ENCODE measurements at places on chromosomes 16 and 17.

DNA sequence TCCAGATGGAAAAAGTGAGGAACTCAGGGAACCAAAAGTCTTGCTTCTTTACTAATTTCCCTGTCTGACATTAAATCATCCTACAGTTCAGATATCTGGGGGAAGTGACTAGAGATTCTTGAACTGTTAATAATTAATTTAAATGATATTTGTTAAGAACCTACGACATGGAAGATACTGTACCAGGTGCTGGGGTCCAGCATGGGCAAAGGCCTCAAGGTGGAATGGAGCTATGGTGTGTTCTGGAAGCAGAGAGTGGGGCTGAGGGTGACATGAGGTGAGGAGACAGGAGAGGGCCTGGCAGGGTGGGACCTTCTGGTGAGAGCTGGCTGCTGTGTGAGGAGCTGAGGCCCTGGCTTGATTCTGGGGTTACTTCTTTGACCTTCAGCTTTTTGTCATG, 6.0 kb upstream of the CCL2 start:
- DNase-seq = no peak

DNA sequence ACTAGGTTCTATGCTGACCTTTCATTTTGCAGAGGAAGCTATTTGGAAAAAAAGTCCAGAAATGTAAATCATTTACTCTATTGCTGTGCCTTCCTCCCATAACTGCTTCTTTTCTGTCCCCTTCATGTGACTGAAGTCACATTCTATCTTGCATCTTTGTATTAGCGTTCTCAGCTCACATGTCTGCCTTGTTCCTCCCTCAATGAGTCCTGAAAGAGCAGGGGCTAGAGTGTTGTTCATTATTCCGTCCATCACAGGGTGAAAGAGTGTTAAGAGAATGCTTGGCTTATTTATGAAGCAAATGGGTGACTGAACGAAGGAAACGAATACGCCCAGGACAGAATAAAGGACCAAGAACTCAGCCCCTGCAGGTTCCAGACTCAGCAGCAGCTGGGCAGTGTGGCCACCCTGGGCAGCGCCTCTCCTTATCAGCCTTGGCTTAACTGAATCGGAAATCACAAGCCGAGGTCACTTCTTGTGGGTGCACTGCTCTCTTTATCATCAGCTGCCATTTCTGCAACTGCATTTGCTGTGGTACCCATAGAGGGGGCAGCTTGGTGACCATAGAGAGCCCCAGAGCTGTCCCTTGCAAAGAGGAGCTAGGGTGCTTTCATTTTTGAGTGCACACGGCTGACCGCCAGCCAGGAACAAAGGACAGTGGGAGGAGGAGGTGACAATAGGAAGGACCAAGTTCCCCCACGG, 1.8 kb upstream of the PIK3R6 start:
- no peak for DNase-seq

GRCh38 chr17:72075995-72076677, 44.7 kb upstream of the SOX9 start:
- DNase-seq = no peak

- DNase-seq = no peak
These were observed 25.9 kb downstream of the MYH11 start for GRCh38 chr16:15830832-15831451.

GRCh38 chr17:13087802-13088201, 70.0 kb upstream of the ELAC2 start:
- DNase-seq = no peak

DNA sequence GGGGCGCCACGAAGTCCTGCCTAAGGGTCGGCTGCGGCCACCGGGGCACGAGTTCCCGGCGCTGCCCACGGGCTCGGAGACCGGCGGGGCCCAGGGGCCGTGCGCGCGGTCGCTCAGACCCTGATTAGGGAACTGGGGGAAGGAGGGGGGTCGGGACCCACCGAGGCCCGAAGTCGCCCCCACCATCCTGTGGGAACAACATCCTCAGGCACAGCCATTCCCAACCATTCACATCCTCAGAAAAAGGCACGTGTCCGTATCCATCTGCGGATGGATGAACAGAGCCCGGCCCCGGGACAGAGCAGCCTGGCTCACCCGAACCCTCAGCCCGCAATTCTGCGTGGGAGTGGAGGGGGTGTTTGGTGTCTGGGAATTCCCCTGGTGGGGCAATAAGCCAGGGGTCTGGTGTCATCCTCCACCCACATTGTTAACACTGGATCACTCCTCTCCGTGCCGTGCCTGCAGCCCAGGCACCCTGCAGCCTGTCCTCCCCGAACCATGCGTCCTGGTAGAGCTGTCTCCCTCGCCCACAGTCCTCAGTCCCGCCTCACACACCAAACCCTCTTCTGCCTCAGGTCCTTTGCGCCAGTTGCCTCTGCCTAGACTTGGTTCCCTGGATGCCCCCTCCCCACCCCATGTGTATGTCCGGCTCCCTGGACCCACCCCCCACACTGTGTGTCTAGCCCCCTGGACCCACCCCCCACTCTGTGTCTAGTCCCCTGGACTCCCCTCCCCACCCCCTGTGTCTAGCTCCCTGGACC, 789 bp upstream of the CCDC57 start:
- DNase-seq = no peak

GRCh38 chr17:43129671-43130010, 4.5 kb upstream of the BRCA1 start:
- DNase-seq = no peak

DNA sequence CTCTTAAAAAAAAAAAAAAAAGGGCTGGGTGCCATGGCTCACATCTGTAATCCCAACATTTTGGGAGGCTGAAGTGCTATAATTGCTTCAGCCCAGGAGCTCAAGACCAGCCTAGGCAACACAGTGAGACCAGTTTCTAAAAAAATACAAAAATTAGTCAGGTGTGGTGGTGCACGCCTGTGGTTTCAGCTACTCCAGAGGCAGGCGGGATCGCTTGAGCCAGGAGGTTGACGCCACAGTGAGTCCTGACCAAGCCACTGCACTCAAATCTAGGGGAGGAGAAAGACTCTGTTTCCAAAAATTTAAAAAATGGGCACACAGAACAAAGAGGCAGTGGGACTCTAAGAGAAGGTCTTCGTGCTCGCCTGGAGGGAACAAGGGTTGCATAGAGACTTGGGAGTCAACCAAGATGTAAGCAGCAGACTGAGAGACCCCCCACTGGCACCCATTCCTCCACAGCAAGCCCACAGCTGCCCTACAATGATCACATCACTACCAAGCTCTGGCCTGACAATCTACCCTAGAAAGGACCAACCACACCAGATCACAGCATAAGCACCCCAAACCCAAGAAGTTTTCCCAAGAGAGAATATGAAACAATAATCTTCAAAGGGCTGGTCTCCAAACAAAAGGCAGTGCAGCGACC, 121.6 kb downstream of the ANKRD11 start:
- DNase-seq = no peak

- DNase-seq = no peak
These were observed 283.3 kb upstream of the CDH5 start for GRCh38 chr16:66083171-66083570.

DNA sequence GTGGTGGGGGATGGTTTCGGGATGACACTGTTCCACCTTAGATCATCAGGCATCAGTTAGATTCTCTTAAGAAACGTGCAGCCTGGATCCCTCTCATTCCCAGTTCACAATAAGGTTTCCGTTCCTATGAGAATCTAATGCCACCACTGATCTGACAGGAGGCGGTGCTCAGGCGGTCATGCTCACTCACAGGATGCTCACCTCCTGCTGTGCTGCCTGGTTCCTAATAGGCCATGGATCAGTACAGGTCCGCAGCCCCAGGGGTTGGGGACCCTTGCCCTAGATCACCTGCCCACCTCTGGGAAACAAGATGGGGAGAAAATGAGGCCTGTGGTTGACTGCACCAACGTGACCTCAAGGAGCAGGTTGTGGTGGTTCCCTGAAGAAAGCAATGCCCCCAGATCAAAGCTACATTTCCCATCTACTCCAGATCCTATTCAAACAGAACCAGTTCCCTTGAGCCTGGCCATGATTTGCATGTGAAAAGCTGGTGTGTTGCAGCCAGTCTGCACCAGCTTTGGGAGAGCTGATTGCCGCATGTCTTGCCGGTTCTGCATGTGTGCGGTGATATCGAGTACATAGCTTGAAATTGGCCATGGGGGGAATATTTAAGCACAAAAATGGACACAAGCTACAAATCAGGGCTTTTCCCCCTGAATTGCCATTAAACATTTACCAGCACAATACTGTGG, 183.2 kb upstream of the HSBP1 start:
- DNase-seq = no peak

GRCh38 chr16:85587762-85588556, 25.2 kb upstream of the GSE1 start:
- DNase-seq = peak; percentile 92

DNA sequence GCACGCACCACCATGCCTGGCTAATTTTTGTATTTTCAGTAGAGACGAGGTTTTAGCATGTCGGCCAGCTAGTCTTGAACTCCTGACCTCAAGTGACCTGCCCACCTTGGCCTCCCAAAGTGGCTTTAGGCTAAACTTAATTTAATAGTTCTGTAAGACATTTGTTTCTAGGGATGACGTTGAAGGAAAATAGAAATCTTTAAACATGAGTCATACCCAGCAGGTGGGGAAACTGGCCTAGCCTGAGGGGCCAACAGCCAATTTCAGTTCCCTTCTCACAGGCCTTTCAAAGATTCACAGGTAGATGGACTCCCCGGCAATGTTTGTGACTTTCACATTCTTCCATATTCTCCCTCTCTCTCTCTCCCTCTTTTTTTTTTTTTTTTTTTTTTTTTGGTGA, 18.1 kb upstream of the ITPRIPL2 start:
- DNase-seq = no peak

GRCh38 chr17:42389899-42390298, 1.7 kb upstream of the STAT3 start:
- no peak for DNase-seq

DNA sequence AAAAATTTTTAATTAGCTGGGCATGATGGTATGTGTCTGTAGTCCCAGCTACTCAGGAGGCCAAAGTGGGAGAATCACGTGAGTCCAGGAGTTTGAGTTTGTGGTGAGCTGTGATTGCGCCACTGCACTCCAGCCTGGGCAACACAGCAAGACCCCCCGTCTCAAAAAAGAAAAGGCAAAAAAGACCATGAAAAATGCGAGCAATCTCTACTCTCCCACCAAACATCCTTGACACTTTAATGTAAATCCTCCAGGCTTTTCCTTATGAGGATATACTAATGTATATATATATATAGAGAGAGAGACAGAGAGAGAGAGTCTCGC, 28.1 kb downstream of the MMP15 start:
- DNase-seq = no peak

- DNase-seq = no peak
These were observed 59.0 kb upstream of the SALL1 start for GRCh38 chr16:51210087-51210486.

DNA sequence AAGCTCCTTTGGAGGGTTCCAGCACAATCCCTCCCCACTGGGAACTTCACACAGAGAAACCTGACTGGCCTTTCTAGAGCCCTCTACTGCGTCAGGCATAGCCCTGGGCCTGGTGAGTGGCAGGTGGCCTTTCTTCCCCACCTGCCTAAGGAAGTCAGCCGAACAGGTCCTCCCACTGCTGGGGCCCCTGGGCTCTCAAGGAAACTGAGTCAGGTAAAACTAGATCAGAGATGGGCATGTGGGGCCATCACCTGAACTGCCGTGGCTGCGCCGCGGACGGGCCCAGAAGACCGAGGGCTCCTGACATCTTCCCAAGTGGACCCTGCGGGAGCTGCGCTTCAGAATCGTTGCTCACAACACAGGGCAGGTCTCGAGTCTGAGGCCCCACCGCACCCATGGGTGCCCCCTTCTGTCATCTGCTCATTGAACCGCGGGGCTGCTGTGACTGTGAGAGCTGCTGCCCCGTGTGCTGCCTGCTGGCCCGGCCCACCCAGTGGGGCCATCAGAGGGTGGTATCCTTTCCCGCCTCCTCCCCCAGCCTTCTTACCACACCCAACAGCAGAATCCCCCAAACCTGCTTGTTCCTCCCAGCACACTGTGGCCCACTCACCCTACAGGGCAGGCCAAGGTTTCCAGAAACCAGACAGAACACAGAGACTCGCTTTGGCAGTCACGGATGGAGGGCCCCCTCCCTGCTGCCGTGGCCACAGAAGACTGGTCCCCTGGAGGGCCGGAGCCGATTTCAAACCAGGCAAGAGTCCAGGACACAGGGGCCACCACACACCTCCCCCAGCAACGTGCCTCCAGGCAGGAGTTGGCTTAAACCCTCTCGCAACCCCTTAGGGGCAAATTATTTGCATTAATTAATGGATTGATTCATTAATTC, 81.1 kb downstream of the TBC1D16 start:
- no peak for DNase-seq

DNA sequence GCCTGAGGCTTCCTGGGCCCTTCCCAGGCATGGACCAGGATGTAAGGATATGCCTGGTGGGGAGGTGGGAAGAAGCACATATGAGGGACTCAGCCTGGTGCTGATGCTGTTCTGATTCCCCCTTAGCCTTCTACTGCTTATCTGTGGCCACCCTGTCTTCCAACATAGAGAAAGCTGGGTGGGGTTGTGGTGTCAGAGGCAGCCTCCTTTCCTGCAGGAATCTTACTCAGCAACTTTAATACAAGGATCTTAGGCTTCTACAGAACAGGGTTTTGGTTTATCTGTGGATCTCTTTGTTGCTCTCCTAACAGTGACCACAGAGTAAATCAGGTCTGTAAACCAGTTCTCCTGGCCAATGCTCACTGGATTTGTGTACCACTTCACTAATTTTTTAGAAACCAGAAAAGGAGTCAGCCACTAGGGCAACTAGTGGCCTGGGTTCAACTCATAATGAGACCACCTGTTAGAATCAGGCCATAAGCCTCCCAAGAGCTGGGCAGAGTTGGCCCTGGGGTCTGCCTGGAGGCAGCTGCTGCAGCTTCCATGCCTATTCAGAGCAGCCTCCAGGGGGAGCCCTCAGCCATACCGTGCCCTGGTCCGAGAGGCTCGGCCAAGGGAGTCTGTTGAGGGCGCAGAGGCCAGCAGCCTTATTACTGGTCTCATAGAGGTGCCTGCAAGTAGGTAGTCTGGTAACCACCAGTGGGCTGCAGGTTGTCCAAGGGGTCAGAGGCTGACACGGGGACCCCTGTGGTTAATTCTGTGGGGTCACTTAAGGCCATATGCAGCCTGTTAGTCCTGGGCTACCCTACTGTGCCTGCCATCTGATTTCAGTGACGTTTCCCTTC, 7.1 kb downstream of the HAS3 start:
- no peak for DNase-seq

DNA sequence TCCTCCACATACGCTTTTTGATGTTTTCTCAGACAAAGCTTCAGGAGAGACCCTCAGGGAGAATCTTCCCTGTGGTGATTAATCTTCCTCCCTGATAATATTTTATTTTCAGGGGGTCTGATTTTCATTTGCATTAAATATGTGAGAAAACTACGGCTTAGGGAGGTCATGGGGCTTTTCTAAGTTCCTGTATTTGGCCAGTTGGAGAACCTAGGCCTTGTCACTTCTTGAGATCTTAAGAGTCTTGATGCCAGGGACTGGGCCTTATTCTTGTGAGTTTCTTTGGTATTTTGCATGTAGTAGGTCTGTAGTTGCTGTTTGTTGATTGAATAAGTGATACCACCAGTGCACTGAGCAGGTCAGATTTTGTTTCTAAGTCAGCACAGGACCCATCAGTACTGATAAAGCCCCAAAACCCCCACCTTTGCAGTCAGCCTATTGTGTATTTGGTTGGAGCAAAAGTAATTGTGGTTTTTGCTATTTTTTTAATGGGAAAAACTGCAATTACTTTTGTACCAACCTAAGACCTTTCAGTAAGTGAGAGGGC, 130.1 kb downstream of the PRKCA start:
- DNase-seq = no peak

GRCh38 chr16:31354394-31355291, at the start of gene ITGAX:
Gene ITGAX, plus strand, starts transcription at chr16:31355176. Its CDS starts 79 bp downstream, at chr16:31355255.
- no peak for DNase-seq
